ENCODE measurements at places on chromosomes 1 and 21. TPM values are rescaled to one million over a fixed set of nuclear protein-coding genes. Genes with fewer than 3 reads are reported as not detected.

The CRNN gene
- total RNA-seq = not detected

DNA sequence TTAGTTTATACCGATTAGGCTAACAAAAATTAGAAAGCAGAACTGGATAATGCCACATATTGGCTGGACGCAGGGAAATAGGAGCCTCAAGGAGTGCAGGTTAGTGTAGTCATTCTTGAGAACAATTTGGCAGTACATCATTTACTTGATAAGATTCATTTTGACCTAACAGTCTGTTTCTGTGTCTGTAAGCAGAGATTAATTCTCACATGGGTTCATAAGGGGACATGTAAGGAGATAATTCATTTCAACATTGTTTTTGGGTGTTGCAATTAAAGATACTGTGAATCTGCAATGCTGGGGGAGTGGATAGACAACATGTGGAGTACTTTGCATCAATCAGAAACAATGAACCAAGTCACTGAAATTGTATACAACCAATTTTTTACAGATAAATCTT lies 32.0 kb downstream of the AGO3 start:
- H3K4me3 ChIP-seq = no peak overlapping the region
- H3K27ac ChIP-seq = no peak overlapping the region
- no peaks in the 10 kb centered on the region for H3K27me3 ChIP-seq
- H3K4me1 ChIP-seq = no peaks in the 10 kb centered on the region
- DNase-seq = no peak

- H3K27ac ChIP-seq = no peak overlapping the region
- no peak overlapping the region for H3K4me3 ChIP-seq
- no peaks in the 10 kb centered on the region for H3K27me3 ChIP-seq
- DNase-seq = no peak
Measured at GRCh38 chr1:200732438-200732837, 6.3 kb upstream of the CAMSAP2 start.

- no peak overlapping the region for H3K27ac ChIP-seq
- H3K27me3 ChIP-seq = no peaks in the 10 kb centered on the region
- peaks cover 4% of the 10 kb centered on the region for H3K4me1 ChIP-seq
Measured at GRCh38 chr1:87203904-87204303, 124.8 kb upstream of the LMO4 start.

The FAM72D gene
- not detected for total RNA-seq

DNA sequence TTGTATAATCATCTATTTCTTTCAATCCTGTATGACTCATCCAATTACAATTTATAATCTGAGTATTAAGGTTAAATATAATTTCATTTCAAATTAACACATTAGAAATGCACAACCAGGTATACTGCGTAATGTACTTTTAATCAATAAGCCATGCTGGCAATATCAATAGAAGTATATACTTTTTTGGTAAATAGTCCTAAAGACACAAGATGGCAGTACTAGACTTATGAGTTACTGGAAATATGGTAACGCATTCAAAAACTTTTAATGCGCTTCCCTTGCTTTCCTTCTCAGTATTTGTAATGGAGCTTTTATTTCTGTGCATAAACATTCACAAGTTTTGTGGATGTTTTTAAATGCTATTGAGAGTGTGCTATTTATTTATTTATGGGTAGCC lies 1162.0 kb upstream of the TMPRSS15 start:
- no peaks in the 10 kb centered on the region for H3K36me3 ChIP-seq
- DNase-seq = no peak
- H3K4me1 ChIP-seq = no peaks in the 10 kb centered on the region

GRCh38 chr1:44652445-44653106 lies 21.7 kb downstream of the TMEM53 start:
- no peak for DNase-seq
- no peaks in the 10 kb centered on the region for H3K27me3 ChIP-seq

The SNRNP40 gene
- 26.5 TPM for total RNA-seq

DNA sequence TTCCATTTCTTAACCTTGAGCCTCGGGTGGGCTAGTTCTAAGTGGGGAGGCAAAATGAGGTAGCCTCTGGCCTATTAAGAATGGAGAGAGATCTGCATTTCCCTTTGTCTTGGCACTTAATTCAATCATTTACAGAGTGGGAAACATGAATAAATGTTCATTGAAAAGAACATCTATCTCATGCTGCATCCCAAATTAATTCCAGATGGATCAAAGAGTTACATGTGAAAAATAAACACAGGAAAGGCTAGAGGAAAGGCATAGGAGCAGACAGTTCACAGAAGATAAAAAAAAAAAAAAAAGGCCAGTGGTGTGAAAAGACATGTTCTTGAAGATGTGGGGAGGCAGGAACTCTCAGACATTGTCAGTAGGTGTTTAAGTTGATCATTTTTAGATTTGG lies 35.7 kb upstream of the EPS8L3 start:
- no peak overlapping the region for H3K4me3 ChIP-seq
- H3K36me3 ChIP-seq = no peaks in the 10 kb centered on the region
- no peaks in the 10 kb centered on the region for H3K27me3 ChIP-seq
- DNase-seq = no peak
- H3K27ac ChIP-seq = no peak overlapping the region

DNA sequence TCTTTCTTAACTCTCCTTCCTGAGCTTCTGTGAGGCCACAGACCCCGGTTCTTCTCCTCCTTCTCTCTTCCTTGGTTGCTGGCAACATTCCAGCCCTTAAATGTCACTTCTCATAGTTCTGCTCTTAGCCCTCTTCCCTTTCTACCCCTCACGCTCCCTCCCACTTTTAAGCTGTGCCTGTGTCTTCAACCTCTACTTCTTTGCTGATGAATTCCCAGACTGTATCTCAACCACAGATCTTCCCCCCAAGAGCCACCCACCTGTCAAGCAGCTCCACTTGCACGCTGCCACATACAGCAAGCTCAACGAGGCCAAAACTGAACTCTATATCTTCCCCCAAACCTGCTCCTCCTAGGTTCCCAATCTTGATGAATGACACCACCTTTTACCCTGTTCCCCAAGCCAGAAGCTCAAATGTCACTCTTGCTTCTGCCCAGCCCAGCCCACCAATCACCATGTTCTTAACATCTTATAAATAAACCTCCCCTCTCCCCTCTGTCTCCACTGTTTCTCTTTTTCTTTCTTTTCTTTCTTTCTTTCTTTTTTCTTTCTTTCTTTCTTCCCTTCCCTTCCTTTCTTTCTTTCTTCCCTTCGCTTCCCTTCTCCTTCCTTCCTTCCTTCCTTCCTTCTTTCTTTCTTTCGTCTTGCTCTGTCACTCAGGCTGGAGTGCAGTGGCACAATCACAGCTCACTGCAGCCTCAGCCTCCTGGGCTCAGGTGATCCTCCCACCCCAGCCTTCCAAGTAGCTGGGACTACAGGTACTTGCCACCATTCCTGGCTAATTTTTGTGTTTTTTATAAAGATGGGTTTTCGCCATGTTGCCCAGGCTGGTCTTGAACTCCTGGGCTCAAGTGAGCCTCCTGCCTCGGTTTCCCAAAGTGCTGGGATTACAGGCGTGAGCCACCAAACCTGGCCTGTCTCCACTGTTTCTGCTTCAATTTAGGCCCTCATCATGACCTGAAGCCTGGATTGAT lies 19.8 kb upstream of the PTP4A2 start:
- H3K4me1 ChIP-seq = peaks cover 26% of the 10 kb centered on the region
- no peaks in the 10 kb centered on the region for H3K36me3 ChIP-seq
- H3K27me3 ChIP-seq = no peaks in the 10 kb centered on the region
- DNase-seq = no peak
- no peak overlapping the region for H3K4me3 ChIP-seq

The SNX7 gene
- 38.6 TPM for total RNA-seq

DNA sequence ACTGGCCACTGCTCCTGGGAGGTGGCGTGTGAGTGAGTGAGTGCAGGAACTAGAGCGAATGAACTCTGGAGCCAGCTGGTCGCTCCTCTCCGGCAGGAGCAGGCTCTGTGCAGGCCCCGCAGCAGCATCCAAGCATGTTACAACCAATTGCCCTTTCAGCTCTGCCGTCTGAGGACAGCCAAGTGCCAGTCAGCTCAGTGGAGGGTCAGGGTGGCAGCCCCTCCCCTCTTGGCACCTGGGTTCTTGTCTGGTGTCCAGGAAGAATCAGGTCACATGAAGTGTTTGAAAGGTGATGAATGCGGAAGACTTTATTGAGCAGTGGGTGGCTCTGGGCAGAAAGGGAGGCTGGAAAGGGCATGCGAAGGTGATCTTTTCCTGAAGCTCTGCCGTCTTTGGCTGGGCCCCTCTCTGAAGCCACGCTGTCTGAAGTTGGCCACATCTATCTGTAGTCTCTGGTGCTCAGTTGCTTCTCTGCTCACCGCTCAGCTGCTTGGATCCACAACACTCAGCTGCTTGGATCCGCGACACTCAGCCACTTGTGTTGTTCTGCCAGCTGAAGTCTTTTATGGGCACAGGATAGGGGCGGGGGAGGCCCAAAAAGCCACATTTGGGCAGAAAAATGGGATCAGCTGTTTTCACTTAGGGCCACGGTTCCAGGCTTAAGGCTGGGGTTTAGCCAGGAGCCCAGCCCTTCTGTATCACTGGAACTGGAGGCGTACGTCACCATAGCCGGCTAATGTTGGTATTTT lies 139.8 kb downstream of the ADSS2 start:
- no peaks in the 10 kb centered on the region for H3K27me3 ChIP-seq
- no peak for DNase-seq
- H3K4me1 ChIP-seq = no peaks in the 10 kb centered on the region
- no peak overlapping the region for H3K4me3 ChIP-seq

- H3K27ac ChIP-seq = no peak overlapping the region
- no peaks in the 10 kb centered on the region for H3K27me3 ChIP-seq
- DNase-seq = no peak
- no peaks in the 10 kb centered on the region for H3K4me1 ChIP-seq
Measured at GRCh38 chr1:154813846-154814505, 56.1 kb downstream of the KCNN3 start.

The FAM131C gene
- not detected for total RNA-seq

DNA sequence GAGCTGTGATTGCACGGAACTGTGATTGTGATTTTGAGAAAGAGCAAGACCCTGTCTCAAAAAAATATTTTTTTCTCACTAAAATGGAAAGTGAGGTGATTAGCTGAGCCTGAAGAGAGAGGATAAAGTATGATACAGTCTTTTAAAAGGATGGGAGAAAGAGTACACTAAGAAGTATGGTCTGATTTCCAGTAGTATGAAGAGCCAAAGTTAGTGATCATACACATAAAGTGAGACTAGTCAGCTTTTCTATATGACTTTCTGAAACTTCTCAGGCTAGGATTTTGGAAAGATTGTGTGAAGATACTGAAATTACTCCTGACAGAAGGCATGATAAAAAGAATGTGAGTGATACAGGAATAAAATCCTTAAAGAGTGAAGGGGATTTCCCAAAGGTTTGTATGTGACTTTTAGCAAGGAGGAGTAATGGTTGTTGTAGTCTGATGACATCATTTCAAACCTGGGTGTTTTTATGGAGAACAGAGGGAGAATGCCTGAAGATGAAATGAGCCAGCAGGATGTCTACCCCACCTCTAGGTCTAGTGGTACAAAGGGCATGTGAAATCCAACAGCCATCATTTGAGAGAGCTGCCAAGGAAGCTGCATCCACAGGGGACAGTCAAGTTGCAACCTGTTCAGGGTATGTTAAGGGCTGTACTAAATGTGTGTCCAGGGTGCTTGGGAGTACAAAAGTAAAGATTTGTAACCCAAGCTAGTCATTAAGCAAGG lies 157.7 kb downstream of the PIK3R3 start:
- H3K4me3 ChIP-seq = no peak overlapping the region
- H3K27ac ChIP-seq = no peak overlapping the region
- peaks cover 3% of the 10 kb centered on the region for H3K36me3 ChIP-seq
- no peak for DNase-seq
- no peaks in the 10 kb centered on the region for H3K27me3 ChIP-seq

The TMEM200B gene
- 20.8 TPM for total RNA-seq

DNA sequence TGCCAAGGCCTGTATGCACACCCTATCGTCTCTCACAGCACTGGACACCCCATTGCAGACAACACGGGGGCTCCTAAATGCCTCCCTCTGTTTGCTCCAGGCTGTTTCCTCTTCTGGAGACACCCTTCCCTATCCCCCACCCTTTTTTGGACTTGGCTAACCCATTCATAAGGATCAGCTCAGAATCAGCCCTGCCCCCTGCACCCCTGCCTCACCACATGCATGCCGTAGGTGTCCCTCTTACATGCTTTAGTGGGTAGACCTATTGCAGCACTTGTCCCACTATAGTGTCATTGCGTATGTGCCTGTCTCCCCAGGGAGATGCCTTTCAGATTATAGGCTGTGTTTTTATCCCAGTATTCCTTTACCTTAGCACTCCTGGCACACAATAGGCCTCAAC lies 30.9 kb downstream of the OPTC start:
- H3K36me3 ChIP-seq = no peaks in the 10 kb centered on the region
- DNase-seq = no peak
- no peaks in the 10 kb centered on the region for H3K27me3 ChIP-seq
- H3K4me3 ChIP-seq = no peak overlapping the region
- peaks cover 25% of the 10 kb centered on the region for H3K4me1 ChIP-seq

DNA sequence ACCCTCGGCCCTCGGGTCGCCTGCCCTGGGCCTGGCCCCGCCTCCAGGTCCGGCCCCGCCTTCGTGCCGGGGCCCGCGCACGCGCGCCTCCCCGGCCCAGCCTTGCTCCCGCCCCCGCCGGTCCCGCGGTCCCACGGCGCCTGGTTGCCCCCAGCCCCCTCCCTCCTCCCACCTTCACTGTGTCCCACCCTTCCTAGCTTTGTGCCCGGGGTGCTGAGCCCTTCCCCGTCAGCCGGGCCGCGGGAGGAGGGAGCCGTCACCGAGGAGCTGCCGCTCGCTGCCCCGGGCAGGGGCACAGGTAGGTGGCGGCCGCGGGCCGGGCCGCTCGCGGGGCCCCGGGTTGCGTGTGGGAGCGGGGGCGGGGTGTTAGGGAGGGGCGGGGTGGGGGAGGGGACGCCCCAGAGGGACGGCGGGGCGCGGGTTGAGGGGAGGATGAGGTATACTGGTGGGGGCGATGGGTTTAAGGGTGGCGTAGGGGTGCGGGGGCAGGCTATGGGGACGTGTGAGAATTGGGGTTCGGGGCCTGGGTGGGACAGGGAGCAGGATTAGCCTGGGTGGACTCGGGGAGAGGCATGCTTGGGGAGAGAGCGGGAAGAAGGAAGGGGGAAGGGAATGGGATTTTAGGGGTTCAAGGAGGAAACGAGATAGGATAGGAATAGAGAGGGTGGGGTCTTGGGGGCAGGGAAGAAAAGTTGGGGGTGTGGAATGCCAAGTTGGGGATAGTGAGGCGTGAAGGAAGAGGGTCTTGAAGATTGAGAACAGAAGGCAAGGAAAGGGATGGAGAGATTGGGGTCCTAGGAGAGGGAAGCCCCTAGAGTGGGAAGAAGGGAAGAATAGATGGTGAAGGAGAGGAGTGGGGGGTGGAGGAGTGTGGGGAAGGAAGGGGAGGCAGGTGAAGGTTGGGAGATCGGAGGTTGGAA lies at the start of gene LRRC42:
Gene LRRC42, plus strand, starts transcription at position 99 of the 920 bp plus-strand sequence. CDS start 5,650 bp downstream, outside the sequence.
- H3K4me3 ChIP-seq = peak within 1 kb of the TSS; percentile 96
- H3K27me3 ChIP-seq = no peaks in the 10 kb centered on the region
- H3K36me3 ChIP-seq = no peaks in the 10 kb centered on the region
- peaks cover 46% of the 10 kb centered on the region for H3K4me1 ChIP-seq
- peak; percentile 19 for DNase-seq
- peak within 1 kb of the TSS; percentile 83 for H3K27ac ChIP-seq

- no peak for DNase-seq
- no peak overlapping the region for H3K27ac ChIP-seq
- H3K27me3 ChIP-seq = no peaks in the 10 kb centered on the region
- H3K36me3 ChIP-seq = peaks cover 17% of the 10 kb centered on the region
- H3K4me3 ChIP-seq = no peak overlapping the region
- H3K4me1 ChIP-seq = no peaks in the 10 kb centered on the region
Measured at GRCh38 chr1:55169126-55169525, 46.0 kb downstream of the USP24 start.

The FALEC gene
- not detected for total RNA-seq
